ENCODE measurements at places on chromosomes 2 and 18.

DNA sequence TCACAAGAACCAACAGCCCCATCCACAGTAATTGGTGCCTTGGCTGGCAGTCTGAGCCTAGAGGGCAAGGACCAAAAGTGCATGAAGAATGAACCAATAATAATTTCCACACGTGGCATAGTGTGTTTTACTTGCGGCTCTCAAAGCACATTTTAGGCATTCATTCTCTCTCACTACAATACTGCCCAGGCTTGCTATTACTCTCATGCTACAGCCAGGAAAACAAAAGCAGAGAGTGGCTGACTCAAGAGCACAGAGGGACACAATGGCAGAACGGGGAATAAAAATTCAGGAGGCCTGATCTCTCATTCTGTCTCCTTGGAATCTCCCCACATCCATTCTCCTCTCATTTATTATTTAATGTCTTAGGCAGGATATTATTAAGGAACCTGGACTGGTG lies 57.0 kb upstream of the NOL4 start:
- no peak for DNase-seq

- no peak for DNase-seq
Observed at GRCh38 chr2:224222291-224222690, 179.6 kb downstream of the FAM124B start.

DNA sequence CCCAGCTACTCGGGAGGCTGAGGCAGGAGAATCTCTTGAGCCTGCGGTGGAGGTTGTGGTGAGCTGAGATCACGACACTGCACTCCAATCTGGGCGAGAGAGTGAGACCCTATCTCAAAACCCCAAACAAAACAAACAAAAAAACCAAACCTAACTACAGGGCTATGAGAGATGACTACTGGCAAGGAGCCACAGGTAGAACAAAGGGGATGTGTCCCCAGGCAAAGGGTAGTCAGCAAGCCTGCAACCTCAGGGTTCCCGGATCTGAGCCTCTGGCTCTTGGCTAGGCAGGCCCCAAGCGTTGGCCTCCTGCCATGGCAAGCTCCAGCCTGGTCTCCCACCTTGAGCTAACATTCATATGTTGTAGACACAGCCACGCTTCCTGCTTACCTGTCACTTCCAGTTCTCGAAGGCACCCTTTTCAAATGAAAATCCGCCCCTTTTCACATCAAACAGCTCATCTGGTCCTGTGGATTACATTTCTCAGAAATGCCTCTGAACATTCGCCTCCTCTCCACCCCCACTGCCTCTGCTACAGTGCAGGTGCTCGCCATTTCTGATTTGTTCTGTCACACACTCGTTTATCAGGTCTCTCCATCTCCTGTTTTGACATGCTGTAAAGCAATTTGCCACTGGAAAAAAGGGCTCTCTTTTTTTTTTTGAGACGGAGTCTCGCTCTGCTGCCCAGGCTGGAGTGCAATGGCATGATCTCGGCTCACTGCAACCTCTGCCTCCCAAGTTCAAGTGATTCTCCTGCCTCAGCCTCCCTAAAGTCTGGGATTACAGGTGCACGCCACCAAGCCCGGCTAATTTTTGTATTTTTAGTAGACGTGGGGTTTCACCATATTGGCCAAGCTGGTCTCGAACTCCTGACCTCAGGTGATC lies 13.1 kb upstream of the ACTR3 start:
- peak; percentile 28 for DNase-seq

GRCh38 chr18:63511285-63511684 lies 30.9 kb upstream of the SERPINB12 start:
- DNase-seq: peak; percentile 72

DNA sequence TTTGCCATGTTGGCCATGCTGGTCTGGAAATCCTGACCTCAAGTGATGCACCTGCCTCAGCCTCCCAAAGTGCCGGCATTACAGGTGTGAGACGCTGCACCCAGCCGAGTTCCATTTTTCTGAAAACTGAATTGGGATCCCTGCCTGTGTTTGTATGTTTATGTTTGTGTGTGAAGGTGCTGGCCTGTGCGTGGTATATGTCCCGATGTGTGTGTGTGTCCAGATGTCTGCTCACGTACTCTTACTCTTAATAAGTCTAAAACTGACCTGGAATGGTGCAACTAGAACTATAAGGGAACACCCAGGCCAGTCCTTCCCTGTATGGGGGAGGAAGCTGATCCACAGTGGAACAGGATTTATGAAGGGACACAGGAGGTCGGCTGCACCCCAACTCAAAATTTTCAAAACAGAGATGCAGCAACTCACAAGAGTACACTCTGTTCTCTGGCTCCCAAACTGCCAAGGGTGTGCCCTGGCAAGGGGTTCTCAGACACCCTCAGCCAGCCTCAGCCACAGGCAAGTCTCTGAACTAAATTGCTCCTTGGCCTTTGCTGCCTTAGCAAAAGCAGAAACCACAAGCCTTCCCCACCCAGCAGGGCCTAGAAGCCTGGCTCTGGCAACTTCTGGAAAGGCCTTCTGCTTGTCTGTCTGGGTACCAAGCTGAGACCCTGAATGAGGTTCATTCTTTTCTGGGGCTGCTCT lies 36.5 kb downstream of the RHOB start:
- DNase-seq: no peak

Measured in head of caudate nucleus (tissue), 42 donors.